ENCODE measurements at places on chromosomes 2 and 18. TPM values are rescaled to one million over a fixed set of nuclear protein-coding genes. Genes with fewer than 3 reads are reported as not detected.

GRCh38 chr2:232900811-232901735 lies 31.0 kb downstream of the SNORC start:
- DNase-seq = no peak

- no peak for DNase-seq
These were observed 173.7 kb downstream of the MYCN start for GRCh38 chr2:16114070-16114469.

DNA sequence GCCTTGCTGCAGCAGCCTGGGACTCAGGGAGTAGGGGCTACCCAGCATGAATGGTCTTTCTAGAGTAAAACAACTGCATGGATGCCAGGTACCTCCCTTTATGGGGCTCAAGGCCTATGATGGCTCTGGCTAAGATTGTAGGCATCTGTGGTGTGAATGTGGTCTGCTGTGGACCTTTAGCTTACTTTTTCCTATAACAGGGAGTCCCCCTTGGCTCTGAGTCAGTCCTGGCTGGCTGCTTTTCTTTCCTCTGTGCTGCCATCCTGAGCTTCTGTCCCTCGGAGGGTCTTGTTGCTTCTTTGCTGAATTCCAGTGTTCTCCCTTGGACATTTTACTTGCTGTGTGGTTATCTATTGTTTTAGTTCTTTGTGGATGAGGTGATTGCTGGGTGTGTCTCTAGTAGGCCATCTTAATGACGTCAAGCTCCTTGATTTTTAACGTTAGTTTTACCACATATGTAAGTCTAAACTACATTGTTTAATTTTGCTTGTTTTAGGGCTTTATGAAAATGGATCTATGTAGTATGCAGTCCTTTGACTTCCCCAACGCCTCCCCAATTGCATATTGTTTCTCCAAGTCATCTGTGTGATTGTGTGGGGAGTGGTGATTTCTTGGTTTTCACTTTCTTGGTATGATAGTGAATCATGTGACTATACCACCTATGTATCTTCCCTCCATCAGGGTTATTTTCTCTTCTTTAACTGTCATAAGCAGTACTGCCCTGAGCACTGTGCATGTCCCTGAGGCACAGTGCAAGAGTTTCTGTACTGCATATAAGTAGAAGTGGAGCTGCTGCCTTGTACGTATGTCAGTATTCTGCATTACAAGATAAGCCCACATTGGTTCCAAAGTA lies 92.4 kb downstream of the NCK2 start:
- no peak for DNase-seq

- no peak for DNase-seq
These were observed 11.8 kb downstream of the PRLH start for GRCh38 chr2:237577956-237578870.

DNA sequence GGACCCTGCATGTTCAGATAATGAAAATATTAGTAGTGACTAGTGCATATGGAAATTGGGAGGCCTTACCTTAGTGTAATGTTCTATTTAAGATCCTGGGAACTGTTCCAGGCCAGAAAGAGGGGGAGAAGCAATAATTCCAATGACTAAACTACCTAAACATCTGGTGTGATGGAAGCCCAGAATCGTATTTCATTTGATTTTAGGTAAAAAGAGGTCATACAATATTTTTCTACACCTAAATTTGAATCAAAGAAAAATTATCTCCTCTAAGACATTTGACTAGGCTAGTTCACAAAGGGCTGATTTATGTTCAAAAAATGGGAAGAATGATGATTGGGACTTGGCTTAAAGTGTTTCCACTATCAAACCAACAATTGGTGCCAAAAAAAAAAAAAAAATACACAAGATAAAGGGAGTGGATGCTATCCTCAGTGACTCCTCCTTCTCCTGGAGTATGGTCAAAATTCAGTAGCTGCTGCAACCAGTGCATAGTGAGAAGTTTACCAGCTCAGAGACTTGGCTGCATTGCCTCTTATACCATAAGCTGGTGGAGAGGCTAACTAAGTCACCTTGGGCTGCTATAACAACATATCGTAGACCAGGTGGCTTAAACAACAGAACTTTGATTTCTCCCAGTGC lies 1038.3 kb upstream of the ACVR2A start:
- no peak for DNase-seq

- DNase-seq = no peak
These were observed 178.6 kb upstream of the VWC2L start for GRCh38 chr2:214232271-214232670.

DNA sequence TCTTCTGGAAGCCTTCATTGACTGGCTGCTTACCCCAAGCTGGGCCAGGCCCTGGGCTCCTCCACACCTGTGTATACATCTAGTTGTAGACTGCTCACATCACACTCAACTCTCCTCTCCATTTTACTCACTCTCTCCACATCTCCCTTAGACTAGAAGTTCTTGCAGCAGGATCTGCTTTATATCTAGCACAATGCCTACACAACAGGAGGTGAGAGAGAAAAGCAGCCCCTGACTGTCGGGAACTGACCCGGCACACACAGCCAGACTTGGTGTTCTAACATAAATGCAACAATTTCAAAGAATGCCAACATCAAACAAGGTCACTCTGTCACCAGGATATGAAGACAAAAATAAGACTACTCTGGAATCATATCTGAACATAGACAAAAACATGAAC lies 5.9 kb downstream of the KIDINS220 start:
- no peak for DNase-seq

DNA sequence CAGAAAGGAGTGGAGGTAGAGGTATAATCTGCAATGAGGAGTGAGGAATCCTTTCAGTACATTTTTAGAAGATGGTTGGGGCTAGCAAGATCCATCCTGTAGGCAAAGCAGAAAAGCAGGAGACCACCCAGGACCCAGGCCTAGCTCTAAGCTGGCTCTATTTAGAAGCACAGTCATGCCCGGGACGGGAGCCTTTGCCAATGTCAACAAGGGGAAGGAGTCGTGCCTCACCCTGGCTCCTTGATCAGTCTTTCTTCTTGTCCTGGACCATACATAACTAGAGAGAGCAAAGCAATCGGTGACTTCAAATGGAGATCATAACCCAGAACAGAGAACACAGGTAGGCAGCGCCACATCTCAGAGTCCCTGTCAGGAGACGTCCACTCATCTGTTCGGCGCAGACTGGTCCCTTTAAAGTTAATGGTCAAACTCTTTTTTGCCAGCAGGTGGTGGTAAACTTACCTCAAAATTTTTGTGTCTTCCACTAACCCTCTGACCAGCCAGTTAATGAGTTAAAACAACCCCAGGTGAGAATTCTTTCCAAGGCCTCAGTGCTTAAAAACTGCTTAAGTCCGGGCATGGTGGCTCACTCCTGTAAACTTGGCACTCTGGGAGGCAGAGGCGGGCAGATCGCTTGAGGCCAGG lies 8.0 kb downstream of the MC5R start:
- DNase-seq = no peak

- no peak for DNase-seq
These were observed 18.0 kb upstream of the KLHL23 start for GRCh38 chr2:169715379-169716237.

DNA sequence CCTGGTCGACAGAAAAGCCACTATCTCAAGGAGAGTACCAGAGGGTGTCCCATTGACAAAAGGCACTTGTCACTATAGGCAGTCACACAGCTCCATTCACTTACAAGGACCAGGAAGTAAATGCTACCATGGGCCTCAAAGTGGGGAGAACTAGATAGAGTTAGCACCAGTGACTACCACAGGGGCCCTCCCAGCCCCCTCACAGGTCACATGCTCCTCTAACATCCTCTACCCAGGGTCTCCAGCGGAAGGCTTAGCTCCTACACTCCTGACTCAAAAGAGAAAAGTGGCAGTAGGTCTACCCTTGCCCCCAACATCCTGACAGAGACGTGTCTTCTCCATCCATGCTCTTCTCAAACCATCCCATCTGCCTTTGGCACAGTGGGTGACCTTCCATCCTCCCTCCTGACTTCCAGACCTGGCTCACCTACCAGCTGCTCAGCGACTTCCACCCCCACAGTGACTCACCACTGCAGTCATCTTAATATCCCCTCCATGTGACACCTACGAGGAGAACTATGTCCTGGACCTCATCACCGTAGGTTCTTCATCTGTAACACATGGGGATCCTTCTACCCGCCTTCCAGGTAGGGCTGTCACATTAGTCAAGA lies 5.6 kb upstream of the DNMT3A start:
- no peak for DNase-seq

DNA sequence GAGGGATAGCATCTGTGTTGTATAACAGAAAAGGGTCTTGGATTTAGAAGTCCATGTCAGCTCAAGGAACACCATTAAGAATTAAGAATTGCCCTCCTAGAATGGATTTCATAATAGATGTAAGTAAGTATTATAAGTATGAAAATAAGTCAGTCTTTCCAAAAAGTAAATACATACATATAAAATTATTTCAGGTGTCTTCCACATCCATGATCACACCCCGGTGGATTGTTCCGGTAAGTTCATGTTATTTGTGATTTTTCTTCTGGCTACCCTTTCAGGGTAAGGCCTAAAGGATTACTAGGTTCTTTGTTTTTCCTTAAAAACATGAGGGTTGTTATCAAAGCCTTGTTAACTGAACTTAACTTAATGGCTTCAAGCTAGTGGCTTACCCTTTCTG lies 55.9 kb downstream of the TMEM185B start:
- no peak for DNase-seq

GRCh38 chr2:118049816-118050140 lies 35.9 kb upstream of the CCDC93 start:
- peak; percentile 38 for DNase-seq

DNA sequence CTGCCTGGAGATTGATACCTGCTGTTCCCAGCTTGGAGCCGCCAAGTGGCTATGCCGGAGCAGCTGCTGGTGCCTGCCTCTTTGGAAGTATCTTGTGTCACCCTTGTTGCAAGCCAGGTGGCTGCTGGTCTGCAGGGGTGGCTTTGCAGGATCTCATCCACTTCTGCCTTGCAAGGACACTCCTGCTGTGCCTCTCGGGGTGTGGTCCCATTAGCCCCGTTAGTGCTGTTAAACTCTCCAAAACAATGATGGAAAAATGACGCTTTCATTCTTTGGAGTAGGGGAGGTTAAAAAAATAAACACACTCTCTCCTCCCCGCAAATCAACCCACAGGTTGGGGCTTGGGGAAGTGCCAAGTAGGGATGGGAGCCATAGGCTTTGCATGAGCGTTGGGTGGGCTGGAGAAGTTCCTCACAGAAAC lies 352.8 kb downstream of the RNF144A start:
- DNase-seq = no peak

- no peak for DNase-seq
These were observed 24.5 kb downstream of the ABCB11 start for GRCh38 chr2:169006665-169007064.

The MARCO gene
- 0.32 TPM for total RNA-seq

The SEC11C gene
- 124 TPM for total RNA-seq

The RGPD3 gene
- total RNA-seq = 0.21 TPM

The LRRFIP1 gene
- 71.5 TPM for total RNA-seq

The ABCG8 gene
- not detected for total RNA-seq

The NFU1 gene
- 36.5 TPM for total RNA-seq

The SPATA3 gene
- total RNA-seq = not detected

The LGALSL gene
- 10.4 TPM for total RNA-seq

The CDKL4 gene
- total RNA-seq = not detected
